Aorta (tissue), 5 donors: ENCODE measurements at places on chromosomes 1 and 21. TPM values are rescaled to one million over a fixed set of nuclear protein-coding genes. Genes with fewer than 3 reads are reported as not detected.

GRCh38 chr1:203090421-203091198 is 4.8 kb upstream of the MYOG start:
- H3K27me3 ChIP-seq: no peaks in the 10 kb centered on the region
- no peaks in the 10 kb centered on the region for H3K36me3 ChIP-seq
- H3K27ac ChIP-seq: no peak overlapping the region
- H3K4me3 ChIP-seq: no peak overlapping the region

The ENTREP3 gene
- 25.4 TPM for polyA plus RNA-seq

The RCC2 gene
- 11.9 TPM for polyA plus RNA-seq

The AUNIP gene
- not detected for polyA plus RNA-seq

The MDM4 gene
- polyA plus RNA-seq: 4.8 TPM

DNA sequence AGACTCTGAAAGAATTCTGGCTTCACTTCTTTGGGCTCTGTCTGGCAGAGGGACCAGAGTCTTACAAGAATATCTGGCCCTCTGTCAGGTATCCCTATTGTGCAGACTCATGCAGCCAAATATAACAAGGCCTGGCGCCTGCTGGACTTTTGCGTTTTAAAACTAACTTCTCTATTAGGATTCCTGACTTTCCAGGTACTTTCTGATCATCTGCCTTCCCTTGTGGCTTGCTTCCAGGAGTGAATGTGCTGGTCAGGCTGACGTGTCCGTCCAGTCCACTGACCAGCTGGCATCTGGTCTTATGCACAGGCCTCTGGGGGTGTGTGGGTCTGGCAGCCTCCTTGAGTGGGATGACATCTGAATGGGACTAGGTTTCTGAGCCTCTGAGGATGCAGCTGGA is 8.6 kb upstream of the RAB29 start:
- no peaks in the 10 kb centered on the region for H3K4me1 ChIP-seq
- H3K36me3 ChIP-seq: no peaks in the 10 kb centered on the region
- peak; percentile 68 for DNase-seq
- H3K27me3 ChIP-seq: no peaks in the 10 kb centered on the region

The BMP8B gene
- 0.03 TPM for polyA plus RNA-seq

The SPOCD1 gene
- polyA plus RNA-seq: 1.4 TPM

DNA sequence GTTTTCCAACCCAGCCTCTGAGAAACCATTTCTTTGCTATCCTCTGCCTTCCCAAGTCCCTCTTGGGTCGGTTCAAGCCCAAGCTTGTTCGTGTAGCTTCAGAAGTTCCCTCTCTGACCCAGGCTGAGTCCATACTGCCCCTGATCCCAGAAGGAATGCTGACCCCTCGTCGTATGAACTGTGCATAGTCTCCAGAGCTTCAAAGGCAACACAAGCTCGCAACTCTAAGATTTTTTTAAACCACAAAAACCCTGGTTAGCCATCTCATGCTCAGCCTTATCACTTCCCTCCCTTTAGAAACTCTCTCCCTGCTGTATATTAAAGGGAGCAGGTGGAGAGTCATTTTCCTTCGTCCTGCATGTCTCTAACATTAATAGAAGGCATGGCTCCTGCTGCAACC is 23.8 kb downstream of the EIF2D start:
- peaks cover 8% of the 10 kb centered on the region for H3K36me3 ChIP-seq
- no peak overlapping the region for H3K4me3 ChIP-seq
- H3K27ac ChIP-seq: no peak overlapping the region
- no peaks in the 10 kb centered on the region for H3K4me1 ChIP-seq

GRCh38 chr1:192984080-192984479 is 75.1 kb downstream of the UCHL5 start:
- H3K27me3 ChIP-seq: no peaks in the 10 kb centered on the region
- no peaks in the 10 kb centered on the region for H3K4me1 ChIP-seq
- H3K4me3 ChIP-seq: no peak overlapping the region
- no peak overlapping the region for H3K27ac ChIP-seq
- DNase-seq: no peak
- H3K36me3 ChIP-seq: no peaks in the 10 kb centered on the region

DNA sequence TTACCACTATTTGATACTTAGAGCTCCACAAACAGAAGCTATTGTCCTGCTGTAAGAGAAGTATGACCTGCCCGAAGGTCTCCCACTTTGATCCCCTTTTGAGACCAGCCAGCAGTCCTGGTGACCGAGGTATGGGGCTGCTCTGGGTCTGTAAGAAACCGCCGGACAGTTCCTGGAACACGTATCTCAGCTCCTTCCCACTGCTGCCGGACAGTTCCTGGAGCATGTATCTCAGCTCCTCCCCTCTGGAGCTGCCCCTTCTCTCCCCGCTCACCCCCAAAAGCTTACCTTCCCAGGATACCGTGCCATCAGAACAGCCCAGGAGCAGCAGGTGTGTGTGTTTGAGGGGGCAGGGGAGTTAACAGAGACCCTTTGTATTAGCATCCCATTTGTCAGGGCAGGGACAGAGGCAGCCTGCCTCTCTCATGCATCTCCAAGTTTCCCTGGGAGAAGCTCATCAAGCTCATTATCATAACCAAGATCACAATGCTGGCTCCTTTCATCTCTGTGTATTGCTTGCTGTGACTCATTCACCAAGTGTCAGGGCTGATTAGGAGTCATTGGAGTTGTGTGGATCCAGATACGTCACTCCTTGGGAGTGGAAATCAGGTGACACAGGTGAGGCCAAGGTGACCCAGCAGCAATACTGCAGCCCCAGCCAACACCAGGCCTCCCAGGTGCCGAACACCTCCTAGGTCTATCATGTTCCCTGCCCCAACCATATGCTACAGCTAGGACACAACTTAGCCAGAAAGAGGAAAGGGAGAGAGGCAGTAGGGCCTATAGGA is 25.3 kb downstream of the OPTC start:
- H3K27ac ChIP-seq: no peak overlapping the region
- no peaks in the 10 kb centered on the region for H3K27me3 ChIP-seq
- DNase-seq: peak; percentile 33
- H3K4me1 ChIP-seq: no peaks in the 10 kb centered on the region
